ENCODE measurements at places on chromosomes 6 and 20.

- DNase-seq: no peak
These were observed 46.4 kb upstream of the CCN2 start for GRCh38 chr6:131997429-131998153.

DNA sequence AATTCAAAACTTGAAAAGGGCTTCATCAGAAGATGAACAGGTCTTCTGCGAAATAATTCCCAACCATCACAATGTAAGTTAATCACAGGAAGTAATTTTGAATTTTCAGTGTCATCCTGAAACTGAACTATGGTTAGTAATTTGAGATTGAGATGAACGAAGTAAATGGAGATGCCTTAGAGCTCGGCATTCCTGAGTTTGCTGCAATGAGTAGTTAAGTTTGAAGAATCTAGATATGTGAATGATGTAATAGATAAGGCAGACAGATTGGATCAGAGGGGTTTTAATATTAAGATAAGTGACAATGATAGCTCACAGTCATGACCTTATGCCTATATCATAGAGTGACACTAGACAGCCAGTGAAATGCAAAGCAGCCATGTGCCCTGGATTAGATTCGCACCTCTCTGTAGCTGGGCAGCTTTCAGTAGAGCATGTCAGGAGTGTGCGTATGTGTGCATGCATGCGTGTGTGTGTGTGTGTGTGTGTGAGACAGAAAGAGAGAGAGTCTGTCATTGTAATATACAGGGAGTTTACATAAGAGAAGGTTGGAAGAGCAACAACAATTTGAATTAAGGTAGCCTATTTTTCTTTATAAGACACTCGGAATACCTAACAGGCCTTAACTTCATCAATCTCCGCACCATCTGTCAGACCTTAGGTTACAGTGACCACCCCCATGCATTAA lies 233.0 kb downstream of the GMPR start:
- DNase-seq: no peak

- no peak for DNase-seq
These were observed 16.6 kb upstream of the AMD1 start for GRCh38 chr6:110858016-110858415.

GRCh38 chr6:93420163-93420795 lies 920 bp upstream of the EPHA7 start:
- no peak for DNase-seq

- DNase-seq: no peak
These were observed 86.4 kb upstream of the TENT5A start for GRCh38 chr6:81838724-81839426.

DNA sequence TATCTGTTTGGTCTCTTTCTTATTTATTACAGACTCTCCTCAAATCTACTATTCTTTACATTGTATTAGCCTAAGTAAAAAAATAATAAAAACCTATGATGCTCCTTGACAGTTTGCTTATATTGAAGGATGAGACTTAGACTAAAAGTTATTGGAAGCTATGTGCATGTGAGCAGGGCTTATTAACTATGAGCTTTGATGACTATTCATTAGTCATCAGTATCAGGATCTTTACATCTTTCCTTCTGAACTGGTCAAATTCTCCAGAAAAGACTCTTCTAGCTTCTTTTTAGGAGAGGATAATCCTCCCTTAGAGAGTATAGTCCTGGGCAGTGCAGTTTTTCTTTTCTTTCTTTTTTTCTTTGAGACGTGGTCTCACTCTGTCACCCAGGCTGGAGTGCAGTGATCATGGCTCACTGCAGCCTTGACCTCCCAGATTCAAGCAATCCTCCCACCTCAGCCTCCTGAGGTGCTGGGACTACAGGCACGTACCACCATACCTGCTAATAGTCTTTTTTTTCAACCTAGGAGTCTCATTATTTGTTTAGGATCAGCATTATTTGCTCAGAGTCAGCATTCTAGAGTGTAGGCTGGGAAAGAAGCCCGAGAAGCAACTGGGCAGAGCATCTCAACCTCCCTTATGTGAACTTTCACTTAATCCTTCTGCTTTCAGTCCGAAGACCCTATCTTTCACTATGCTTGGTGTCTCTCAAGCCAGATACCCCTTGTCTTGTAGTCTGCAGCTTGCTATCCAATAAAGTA lies 37.1 kb upstream of the YWHAB start:
- no peak for DNase-seq

DNA sequence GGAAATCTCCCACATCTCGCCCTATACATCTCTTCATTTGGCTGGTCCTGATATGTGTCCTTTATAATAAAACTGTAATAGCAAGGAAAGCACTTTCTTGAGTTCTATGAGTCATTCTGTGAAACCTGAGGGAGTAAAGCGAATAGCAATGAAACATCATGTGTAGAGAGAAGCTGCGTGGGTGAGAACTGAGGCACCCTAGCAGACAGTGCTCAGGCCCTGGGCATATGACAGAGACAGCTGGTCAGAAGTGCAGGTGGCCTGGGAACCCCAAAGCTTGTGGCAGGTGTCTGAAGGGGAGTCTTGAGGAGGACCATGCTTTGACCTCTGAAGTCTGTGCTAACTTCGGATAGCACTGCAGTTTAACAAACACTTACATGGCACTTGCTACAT lies 1.3 kb upstream of the BLOC1S5 start:
- DNase-seq: no peak

DNA sequence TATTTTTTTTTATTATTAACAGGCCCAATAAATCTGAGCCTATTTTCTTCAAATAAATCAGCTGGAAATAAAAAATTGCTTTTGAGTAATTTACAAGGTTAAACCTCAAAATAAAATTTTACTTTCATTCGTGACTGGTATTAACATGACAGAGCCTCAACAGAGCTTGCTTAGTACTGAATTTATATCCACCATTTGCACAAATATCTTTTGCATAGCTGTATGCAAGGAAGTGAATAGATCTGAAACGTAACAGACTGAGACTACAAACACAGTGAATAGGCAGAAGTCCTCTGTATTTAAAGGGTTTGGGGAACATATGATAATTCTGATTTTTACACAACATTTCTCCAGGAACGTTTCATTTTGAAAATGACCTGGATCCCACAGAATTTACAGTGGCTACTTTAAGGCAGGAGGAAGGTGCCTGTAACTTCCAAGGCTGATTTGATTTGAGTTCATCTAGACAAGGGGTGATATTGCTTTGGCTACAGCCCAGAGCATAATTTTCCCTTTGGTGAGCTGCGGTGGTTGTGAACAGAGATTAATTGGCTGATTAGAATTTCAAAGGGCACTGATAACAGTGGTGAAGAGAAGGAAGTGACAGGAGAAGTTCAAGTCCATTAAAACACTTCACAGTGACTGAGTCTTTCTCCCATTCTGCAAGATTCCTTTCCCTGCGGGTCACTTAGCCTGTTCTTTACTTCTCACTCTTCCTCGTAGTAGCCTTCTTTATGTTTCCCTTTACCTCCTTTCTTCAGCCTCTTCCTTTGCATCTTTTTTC lies 121.2 kb upstream of the SASH1 start:
- no peak for DNase-seq

GRCh38 chr6:41917528-41917927 lies 3.4 kb downstream of the MED20 start:
- DNase-seq: peak; percentile 82

DNA sequence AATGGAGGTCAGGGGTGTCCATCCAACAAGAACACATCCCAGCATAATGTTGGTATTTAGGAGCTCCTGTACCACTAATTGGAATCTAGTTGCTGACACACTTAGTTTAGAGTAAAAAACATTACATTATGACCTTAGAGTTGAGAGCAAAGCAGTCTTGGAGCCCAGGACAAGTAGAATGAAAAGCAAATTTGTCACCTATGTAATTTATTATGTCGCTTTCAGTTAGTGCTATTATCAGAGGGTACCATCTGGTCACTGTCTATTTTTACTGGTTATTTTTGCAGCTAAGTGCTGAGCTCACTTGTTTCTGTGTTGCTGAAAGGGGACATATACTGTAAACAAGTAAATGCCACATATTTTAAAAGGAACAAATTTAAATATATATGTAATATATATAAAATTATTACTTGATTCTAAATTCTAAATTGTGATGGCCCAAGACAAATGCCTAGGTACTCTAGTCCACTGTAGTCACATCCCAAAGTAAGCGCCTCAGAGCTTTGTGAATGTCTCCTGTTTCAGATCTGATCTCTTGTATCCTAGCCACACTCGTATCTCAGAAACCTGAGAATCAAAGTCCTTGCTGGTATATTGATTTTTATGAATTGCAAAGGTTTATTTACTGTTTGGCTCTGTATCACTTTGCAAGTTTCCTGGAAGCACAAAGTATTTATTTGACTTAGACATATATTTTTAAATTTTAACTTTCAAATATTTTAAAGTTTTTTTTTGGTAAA lies 148.6 kb upstream of the MAN1A1 start:
- DNase-seq: no peak

- no peak for DNase-seq
These were observed 3.7 kb upstream of the DBNDD2 start for GRCh38 chr20:45404438-45404837.

DNA sequence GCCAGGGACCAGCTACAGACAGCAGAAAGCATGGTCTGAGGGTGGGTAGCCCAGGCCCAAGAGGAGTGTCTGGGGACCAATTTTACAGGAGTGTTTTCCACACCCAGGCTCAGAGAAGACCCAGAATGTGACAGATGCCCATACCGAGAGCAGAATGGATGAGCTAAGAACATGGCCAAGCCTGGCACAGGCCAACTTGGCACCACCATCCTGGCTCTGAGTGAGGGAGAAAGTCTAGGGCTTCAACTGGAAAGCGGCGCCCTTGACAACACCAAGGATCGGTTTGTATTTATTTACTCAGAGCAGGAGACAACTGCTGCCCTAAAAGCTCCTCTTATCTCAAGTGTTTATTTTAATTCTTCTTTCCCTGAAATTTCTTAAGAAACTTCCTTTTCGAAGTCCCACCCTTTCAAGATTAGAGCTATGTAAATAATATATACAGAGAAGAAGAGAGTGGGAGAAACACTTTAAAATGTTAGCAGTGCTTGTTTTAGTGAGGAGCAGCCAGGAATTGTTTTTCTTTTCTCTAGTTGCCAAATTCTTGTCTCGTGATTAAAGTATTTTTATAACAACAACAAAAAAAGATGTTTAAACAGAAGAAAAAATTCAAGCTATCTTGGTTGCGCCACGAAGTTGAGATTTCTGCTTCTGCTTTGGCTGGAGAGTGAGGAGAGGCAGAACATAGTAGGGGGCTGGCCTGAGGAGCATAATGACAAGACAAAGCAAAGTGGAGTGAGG lies 16.2 kb downstream of the TNXB start:
- no peak for DNase-seq

DNA sequence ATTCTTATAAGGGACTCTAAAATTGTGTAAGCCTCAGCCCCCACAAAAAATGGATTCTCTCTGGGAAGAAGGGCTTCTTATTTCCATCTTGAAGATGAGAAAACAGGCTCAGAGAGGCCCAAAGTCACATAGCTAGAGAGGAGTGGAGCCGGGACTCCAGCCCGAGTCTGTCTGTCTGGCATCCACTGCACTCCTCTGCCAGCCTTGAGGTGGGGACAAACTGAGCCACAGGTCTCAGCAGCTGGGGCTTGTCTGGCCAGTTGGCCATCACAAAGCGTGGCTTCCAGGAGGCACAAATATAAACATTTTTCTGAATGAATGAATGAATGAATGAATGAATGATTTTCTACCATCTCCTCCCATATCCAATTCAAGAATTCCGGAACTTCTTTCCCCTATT lies 42.9 kb upstream of the EYA2 start:
- DNase-seq: no peak

DNA sequence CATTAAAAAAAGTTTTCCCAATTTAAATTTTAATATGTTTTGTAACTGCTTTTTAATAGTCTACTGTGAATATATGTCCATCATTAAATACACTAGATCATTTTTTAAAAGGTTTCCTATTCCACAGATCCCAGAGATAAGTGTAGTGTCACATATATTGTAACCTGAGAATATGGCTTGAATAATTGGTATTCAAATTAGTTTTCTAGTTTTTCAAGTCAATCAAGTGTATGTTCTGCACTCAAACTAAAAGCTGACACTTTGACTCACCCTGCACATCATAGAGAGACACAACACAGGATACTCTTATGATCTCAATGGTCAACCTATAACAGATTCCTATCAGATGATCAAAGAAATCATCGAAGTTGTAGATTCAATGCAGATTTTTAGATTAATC lies 49.1 kb downstream of the ZHX3 start:
- no peak for DNase-seq

DNA sequence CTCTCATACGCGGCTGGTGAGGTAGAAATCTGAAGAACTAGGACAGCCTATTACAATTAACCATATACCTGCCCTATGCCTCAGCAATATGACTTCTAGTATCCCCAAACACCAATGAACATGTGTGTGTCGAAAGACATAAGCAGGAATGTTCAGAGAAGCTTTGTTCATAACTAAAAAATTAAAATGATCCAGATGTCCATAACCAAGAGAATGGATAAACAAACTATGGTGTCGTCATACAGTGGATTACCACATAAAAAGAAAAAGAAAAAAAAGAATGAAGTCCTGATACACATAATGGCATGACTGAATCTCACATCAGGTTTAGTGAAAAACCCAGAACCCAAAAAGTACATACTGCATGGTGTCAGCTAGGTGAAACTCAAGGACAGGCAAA lies 73.9 kb downstream of the MDN1 start:
- no peak for DNase-seq

DNA sequence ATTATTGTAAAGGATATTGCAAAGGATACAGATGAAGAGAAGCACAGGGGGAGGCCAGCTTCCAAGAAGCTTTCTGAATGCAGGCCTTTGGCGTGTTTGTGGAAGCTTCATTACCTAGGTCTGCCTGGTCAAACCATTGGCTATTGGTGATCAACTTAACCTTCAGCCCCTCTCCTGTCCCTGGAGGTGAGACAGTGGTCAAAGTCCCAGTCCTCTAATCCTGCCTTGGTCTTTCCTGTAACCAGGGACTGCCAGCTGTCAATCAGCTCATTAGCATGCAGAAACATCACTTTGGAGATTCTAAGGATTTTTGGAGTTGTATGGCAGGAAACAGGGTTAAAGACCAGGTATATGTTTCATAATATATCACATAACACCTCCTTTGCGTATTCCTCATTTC lies 13.0 kb downstream of the RIN2 start:
- no peak for DNase-seq

DNA sequence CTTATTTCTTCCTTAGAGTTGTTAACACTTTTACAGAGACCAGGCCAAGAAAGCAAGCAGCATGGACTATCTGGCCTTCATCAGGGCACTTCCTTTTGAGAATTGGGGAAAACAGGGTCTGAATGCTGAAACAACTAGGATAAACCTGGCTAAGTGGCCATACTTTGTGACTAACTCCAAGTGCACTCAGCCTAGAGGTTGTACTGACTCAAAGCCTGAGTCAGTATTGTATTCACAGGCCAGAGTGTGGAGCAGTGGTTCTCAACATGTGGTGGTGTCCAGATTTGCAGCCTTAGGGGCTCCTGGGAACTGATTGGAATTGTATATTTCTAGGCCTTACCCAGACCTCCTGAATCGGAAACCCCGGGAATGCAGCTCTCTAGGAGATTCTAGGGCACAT lies 20.1 kb downstream of the SEC23B start:
- no peak for DNase-seq

DNA sequence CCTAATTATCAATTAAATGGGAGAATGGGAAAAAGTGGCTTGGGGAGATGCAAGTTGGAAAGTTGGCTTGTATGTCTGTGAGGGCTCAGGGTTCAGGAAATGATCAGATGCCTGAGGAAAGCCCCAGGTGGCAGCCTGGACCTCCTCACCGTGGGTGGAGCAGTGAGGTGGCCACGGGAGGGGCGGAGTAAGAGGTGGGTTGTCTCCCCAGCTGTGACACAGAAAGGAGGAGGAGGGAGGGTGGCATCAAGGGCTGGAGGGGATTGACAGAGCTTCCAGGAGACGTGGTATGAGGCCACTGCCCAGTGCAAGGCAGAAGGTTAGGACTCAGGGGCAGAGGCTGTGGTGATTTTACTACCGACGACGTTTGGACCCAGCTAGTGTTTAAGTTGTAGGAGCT lies 672.2 kb downstream of the PRKN start:
- no peak for DNase-seq

All from urothelium cell line (cell line).